ENCODE measurements at places on chromosomes 7 and 10. TPM values are rescaled to one million over a fixed set of nuclear protein-coding genes. Genes with fewer than 3 reads are reported as not detected.

KAZALD1 gene
- polyA plus RNA-seq, result not detected

ADAMTS14 gene
- polyA plus RNA-seq, result not detected

DUS4L gene
- polyA plus RNA-seq, result 4.6 TPM

FAM25A gene
- not detected for polyA plus RNA-seq

CLDN15 gene
- 0.64 TPM for polyA plus RNA-seq

ABCA13 gene
- not detected for polyA plus RNA-seq

ZNF25 gene
- 4.8 TPM for polyA plus RNA-seq

CALML5 gene
- not detected for polyA plus RNA-seq

CYP2C9 gene
- polyA plus RNA-seq, result not detected

ADIRF gene
- not detected for polyA plus RNA-seq

COL13A1 gene
- not detected for polyA plus RNA-seq

PPP1R17 gene
- polyA plus RNA-seq, result not detected

WDR86 gene
- 0.71 TPM for polyA plus RNA-seq

NUTM2A gene
- polyA plus RNA-seq, result 0.05 TPM

HOXA3 gene
- polyA plus RNA-seq, result 0.13 TPM

PON3 gene
- polyA plus RNA-seq, result not detected

MALRD1 gene
- polyA plus RNA-seq, result not detected

IQCE gene
- 1.00 TPM for polyA plus RNA-seq

BRI3 gene
- 15.9 TPM for polyA plus RNA-seq

ELMO1 gene
- polyA plus RNA-seq, result 56.0 TPM

SYT15B gene
- not detected for polyA plus RNA-seq

NUP205 gene
- polyA plus RNA-seq, result 27.3 TPM

HOXA6 gene
- not detected for polyA plus RNA-seq

HHEX gene
- 0.71 TPM for polyA plus RNA-seq

TMEM178B gene
- polyA plus RNA-seq, result not detected

FFAR4 gene
- not detected for polyA plus RNA-seq

GDF2 gene
- polyA plus RNA-seq, result not detected

LIPN gene
- polyA plus RNA-seq, result 0.39 TPM

HKDC1 gene
- 6.2 TPM for polyA plus RNA-seq

POU6F2 gene
- not detected for polyA plus RNA-seq

MSMB gene
- not detected for polyA plus RNA-seq

ZNF425 gene
- polyA plus RNA-seq, result 1.4 TPM

TAS2R4 gene
- not detected for polyA plus RNA-seq

PLEKHS1 gene
- not detected for polyA plus RNA-seq

FBXO24 gene
- polyA plus RNA-seq, result not detected

GPR15LG gene
- not detected for polyA plus RNA-seq

UNC5B gene
- polyA plus RNA-seq, result not detected

NAMPT gene
- 31.2 TPM for polyA plus RNA-seq

EIF5AL1 gene
- polyA plus RNA-seq, result 0.29 TPM

FAM237B gene
- not detected for polyA plus RNA-seq

ATOH7 gene
- not detected for polyA plus RNA-seq
